Stimulated activated CD4-positive, alpha-beta T cell treated with anti-CD3 and anti-CD28 coated beads, Interleukin-4, amount 100 ng/mL, for 48 hours (primary cell): ENCODE measurements at places on chromosomes 12 and 14.

- no peak for DNase-seq
Observed at GRCh38 chr12:11743423-11744409, 94.2 kb downstream of the ETV6 start.

- DNase-seq: no peak
Observed at GRCh38 chr12:104600036-104600712, 143.4 kb downstream of the CHST11 start.

GRCh38 chr14:69152181-69152901, 578 bp downstream of the DCAF5 start:
- no peak for DNase-seq

GRCh38 chr14:51079085-51079484, 15.8 kb downstream of the TRIM9 start:
- DNase-seq: no peak

- no peak for DNase-seq
Observed at GRCh38 chr14:99534863-99535262, 53.7 kb downstream of the CCNK start.

DNA sequence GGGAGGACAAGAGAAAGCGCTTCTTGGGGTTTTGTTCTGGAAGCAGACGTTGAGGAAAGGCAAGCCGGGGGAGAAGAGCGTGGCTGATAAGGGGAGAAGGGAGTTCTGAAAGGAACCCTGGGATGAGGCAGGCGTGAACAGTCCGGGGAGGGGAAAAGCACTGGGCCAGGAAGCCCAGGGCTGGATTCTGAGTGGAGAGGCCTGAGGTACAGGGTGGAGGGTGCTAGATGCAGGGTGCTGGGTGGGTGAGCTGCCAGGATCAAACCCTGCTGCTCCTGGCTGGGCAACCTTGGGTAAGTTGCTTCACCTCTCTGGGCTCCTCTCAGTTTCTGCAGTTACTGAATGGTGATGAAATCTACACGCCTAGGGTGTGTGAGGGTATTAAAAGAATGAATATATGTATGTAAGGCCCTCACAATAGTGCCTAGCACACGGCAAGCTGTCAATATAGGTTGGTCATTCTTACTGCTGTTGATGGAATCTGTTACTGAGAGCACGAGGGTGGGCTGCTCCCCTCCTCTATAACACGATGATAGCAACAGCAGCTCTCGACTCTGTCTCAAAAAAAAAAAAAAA, 138.5 kb downstream of the RBM19 start:
- DNase-seq: no peak

DNA sequence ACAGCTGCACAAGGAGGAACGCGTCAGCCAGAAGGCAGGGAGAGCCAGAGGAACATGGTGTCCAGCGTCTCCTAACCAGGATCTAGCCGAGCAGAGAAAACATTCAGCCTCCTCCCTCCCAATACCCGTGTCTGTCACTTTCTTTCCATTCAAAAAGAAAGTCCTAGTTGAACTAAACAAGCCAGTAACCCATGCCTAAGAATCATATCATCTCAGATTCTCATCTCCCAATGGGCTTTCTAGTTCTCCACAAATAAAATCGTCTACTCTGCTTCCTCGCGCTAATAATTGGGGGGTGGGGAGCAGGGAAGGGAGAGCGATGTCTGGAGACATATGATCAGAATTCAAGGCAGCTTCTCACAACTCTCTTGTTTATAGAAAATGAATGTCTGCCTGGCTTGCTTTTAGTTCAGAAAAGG, 7.4 kb downstream of the NKX2-1 start:
- no peak for DNase-seq

GRCh38 chr12:120364487-120364886, 4.5 kb downstream of the MSI1 start:
- no peak for DNase-seq
